Activated T-helper 1 cell treated with anti-CD3 and anti-CD28 coated beads, Interleukin-12 subunit alpha, Interleukin-12 subunit beta, Interleukin-2, Interleukin-4 antibody, amounts not matched to agents 30 ng/mL and 10 ng/mL and 1 ng/mL, durations not matched to agents 14 hours and 24 hours and 36 hours (primary cell): ENCODE measurements at places on chromosomes 5 and 9.
A peak's percentile ranks its signal among the peaks of the same experiment; 100 is the strongest.

DNA sequence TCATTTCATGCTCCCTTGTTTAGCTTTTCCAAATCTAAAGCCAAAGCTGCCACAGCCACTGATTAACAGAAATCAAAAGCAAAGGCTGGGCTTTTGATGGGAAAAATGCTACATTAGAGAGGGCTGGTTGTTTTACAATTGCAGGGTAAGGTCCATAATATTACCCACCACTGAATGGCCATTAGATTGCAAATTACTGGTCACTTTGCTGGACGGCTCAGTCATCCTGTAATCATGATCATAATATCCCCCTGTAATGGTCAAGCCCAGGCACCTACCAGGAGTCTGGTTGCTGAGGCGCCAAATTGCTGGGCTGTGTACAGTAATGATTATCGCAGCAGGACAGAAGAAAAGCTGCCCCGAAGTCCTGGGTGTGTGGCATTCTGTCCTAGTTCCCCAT is 286.5 kb downstream of the ZSWIM6 start:
- DNase-seq: no peak

DNA sequence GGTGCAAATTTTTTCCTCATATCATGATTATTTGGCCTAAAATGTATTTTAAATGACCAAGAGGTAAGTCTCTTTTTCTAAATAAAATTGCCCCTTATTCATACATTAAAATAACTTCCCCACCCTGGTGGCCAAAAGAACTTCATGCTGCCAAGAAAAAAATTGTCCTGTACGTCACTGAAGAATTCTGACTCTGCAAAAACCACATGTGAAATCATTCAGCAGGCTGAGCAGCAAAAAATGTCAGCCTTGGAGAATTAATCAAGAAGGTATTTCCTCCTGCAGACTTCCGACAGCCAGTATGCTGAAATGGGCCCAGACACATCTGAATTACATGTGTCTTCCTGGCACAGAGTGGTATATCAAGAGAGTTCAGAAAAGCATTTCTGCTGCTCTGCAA is 94.6 kb upstream of the HMHB1 start:
- DNase-seq: no peak

GRCh38 chr9:116276196-116276493 is 122.6 kb downstream of the PAPPA start:
- no peak for DNase-seq

DNA sequence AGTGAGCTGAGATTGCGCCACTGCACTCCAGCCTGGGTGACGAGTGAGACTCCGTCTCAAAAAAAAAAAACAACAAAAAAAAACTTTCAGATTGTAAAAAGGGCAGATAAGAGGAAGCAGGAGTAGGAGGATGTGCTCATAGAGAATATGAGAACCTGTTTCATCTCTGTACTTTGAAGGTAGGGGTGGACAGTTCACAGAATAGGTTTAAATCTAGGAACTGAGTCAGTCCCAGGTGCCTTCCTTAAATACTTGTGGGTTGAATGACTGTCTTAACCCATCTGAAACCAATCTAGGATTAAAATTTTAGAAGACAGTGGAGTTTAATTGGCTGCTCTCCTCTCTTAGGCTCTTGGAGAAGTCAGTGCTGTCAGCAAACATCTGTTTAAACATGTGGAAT is 12.4 kb downstream of the POLK start:
- DNase-seq: no peak

DNA sequence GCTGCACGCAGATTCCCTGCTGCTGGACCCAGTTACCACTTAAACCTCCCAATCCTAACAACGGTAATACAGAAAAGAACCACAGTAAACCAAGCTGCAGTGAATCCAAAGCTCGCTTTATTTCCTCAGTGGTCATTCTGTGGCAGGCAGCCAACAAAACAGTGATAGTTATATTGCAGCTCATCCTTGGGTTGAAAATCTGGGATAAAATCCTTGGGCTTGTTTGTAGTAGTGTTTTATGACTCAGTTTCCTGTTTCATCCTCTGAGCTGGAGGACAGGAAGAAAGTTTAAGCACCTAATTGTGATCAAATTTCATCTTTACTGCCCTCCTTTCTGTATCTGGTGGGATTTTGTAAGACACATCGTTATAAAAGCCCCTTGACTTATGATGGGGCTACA is 31.4 kb downstream of the HMGCR start:
- no peak for DNase-seq

GRCh38 chr5:85823462-85824426 is 794.0 kb upstream of the COX7C start:
- DNase-seq: no peak

- no peak for DNase-seq
Observed at GRCh38 chr5:125823572-125823971, 599.6 kb upstream of the GRAMD2B start.

- DNase-seq: no peak
Observed at GRCh38 chr5:2993771-2994170, 242.3 kb upstream of the IRX2 start.

- DNase-seq: no peak
Observed at GRCh38 chr9:99556998-99557397, 264.7 kb upstream of the NR4A3 start.

GRCh38 chr9:85292261-85292660 is 449.5 kb downstream of the AGTPBP1 start:
- DNase-seq: no peak

GRCh38 chr5:138353560-138354080 is 1.1 kb downstream of the KDM3B start:
- DNase-seq: no peak

GRCh38 chr5:6359555-6360322 is 18.6 kb downstream of the MED10 start:
- peak; percentile 30 for DNase-seq

GRCh38 chr5:156753846-156754245 is 96.2 kb upstream of the PPP1R2B start:
- DNase-seq: no peak

GRCh38 chr9:133995012-133995896 is 3.1 kb upstream of the VAV2 start:
- no peak for DNase-seq

- no peak for DNase-seq
Observed at GRCh38 chr9:1051210-1051583, 1.0 kb downstream of the DMRT2 start.

DNA sequence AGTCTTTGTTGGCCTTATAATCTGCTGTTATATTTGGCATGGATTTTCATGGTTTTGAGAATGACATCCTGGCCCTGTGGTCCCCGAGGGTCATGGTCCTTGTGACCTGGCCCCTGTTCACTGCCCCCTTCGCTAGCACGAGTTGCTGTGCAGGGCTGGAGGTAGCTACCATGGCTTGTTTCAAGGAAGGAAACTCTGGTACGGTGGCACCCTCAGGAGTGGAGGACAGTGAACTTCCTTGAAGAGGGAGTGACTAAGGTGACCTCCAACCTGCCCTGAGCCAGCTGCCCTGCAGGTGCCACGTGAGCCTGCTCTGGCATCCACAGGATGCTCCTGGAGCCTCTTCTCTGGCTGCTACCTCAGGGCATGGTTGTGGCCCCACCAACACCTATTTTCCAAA is 62.1 kb downstream of the MTAP start:
- DNase-seq: no peak

DNA sequence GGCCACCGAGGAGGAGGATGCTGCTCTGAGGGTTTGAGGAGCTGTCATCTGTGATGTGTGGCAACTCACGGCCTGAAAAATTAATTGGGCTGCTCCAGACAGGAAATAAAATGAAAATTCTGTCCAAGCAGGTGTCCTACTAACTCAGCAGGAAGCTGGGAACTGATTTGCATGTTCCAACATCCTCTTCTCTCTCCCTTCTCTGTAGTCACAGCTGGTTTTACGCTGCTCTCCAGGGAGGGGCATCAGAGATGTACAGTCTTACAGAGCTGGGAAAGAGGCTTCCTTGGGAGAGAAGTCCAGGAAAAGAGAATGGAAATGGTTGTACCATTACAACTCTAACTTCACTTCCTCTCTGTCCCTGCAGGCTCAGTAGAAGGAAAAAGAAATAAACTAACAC is 24.2 kb upstream of the SIL1 start:
- DNase-seq: no peak

GRCh38 chr9:15310107-15310850 is 3.3 kb upstream of the TTC39B start:
- DNase-seq: peak; percentile 49

GRCh38 chr5:131394128-131394527 is 130.3 kb downstream of the CDC42SE2 start:
- DNase-seq: peak; percentile 56

- DNase-seq: no peak
Observed at GRCh38 chr9:131465401-131465800, 37.3 kb upstream of the POMT1 start.

- no peak for DNase-seq
Observed at GRCh38 chr9:119086590-119086989, 282.6 kb downstream of the BRINP1 start.

DNA sequence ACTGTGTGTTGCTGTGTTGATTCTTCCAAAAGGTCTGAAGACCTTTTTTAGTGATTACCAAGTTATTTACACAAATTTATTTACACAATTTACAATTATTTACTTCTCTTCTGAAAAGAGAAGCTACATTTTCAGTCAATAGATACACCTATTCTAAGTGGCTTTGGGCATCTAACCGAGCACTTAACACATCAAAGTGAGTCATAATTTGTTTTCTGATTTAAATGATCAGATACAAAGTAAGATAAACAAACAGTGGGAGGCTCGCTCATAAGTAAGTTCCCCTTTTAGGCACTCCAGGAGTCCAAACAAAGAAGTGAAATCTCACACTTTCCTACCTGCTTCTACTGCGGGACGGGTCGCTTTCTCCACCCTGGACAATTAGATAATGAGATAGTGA is 90.2 kb downstream of the APBA1 start:
- no peak for DNase-seq

DNA sequence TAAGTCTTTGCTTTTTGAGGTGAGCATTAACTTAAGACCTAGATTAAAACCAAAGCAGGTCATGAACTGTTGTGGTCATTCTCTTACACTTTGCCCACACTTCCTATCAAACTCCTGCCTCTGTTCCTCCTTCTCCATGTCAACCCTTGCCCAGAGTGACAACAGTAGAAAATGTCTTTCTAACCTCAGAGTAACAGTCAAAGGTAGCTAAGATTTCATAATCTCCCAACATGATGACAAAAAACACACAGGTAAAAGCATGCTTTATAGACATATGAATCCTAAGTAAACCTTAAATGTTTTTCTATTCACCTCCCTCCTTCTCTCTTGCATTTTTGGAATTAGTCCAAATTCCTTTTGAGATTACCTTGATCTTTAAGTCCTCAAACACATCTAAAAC is 422.3 kb downstream of the SPATA31D1 start:
- DNase-seq: no peak

DNA sequence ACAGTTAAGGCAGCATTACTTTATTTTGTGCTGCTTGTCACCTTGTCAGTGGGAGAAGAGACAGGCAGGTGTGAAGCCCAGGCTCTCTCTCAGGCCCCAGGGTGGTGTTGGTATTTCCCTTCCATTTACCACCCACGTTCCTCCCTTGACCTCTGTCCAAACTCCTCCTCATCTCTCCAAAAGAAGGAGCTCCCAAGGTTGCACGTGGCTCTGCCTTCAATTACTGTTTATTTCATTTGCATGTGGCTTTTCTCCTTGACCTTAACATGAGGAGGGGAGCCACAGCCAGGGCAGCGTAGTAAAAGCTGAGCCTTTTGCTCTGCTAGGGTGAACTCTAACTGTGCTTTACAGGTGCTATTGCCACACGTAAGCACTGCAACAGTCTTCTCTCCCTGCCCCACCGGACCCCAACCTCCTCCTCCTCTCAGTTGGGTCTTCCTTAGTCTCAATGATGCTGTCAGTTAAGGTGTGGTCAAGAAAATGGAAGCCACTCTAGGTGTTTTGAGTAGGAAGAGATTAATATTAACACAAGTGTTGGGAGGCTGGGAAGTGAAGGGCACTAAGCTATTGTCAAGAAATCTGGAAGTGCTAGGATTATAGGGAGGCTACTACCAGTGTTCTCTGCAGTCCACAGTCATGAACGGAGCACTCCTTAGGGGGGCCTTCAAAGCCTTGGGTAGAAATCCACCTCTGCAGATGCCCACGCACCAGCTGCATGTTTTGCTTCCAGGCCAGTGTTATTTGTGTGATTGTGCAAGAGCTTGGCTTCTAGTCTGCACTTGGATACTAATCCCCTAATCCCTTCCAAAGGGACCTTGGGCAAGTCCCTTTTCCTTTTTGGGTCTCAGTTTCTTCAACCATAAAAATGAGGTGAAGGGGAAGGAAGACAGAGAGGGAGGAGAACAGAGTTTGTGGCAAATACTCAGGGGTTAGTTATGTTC is 3.9 kb upstream of the ALDH1B1 start:
- no peak for DNase-seq

- no peak for DNase-seq
Observed at GRCh38 chr9:78595200-78595945, 298.4 kb downstream of the PSAT1 start.

GRCh38 chr5:163766936-163767670 is 261.7 kb downstream of the MAT2B start:
- no peak for DNase-seq

- no peak for DNase-seq
Observed at GRCh38 chr9:129399634-129399990, 221.3 kb downstream of the C9orf50 start.

DNA sequence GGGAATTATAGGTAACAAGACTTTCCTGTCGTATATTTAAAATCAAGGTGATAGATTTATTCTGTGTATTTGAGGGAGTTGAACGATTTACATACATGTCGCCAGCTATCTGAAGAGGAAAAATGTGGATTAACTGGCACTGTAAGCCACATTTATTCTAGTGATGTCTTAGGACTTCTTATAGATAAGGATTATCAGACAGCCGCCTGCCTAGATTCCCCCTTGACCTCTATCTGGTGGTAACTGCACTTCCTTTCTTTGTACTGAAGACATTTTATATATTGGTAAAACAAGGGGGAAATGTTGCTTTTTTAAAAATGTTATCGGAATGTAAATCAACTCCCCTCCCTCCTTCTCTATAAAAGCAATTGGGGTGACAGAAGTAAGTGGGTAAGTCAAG is 39.3 kb upstream of the F2RL2 start:
- no peak for DNase-seq

DNA sequence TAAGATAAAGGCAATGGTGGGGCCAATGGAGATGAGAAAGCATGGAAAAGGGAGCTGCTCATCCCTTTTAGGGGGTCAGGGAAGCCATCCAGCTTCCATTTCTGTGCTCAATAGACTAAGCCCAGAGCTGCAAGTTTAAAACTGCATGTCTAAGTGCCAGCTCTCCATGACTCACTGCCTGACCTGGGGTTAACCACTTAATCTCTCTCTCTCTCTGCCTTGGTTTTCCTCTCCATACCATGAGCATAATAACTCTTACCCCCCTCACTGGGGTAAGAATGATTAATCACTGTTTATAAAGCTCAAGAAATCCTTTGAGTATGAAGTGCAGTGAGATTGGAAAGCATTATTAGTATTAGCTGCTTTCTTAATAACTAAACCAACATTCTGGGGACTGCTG is 1382.4 kb upstream of the WWC1 start:
- DNase-seq: no peak
